ENCODE measurements at places on chromosomes 1 and 21. TPM values are rescaled to one million over a fixed set of nuclear protein-coding genes. Genes with fewer than 3 reads are reported as not detected.

DNA sequence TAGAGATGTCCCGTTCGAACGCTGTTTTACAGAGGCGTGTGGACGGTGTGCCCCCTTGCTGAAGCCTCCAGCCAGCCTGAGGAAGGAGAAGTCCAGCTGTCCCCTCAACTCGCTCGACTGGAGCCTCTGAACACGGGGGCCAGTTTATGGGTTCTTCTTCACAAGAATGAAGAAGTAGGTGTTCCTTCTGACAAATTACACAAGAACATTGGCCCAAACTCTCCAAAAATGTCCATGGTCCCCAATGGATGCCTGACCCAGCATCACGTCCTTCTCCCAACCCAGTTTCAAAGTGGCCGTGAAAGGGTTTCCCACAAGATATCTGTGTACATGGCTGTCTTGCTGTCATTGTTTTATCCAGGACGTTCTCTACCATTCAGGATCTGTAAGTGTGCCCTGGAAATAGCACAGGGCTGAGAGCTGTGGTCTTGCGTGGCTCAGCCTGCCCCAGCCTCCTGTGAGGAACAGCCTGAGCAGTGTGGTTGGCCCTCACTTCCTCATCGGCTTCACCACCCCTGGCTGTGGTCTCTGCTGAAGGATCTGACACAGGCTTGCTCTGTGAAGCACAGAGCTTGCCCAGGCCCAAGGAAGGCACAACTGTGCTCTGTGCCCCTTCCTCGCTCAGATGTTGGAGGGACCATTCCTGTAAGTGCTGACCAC lies 1.0 kb upstream of the S100B start:
- DNase-seq, result no peak

GRCh38 chr1:1759456-1760344 lies 18.6 kb downstream of the NADK start:
- DNase-seq, result no peak

GRCh38 chr1:153506386-153506785 lies 29.4 kb downstream of the S100A6 start:
- DNase-seq, result no peak

DNA sequence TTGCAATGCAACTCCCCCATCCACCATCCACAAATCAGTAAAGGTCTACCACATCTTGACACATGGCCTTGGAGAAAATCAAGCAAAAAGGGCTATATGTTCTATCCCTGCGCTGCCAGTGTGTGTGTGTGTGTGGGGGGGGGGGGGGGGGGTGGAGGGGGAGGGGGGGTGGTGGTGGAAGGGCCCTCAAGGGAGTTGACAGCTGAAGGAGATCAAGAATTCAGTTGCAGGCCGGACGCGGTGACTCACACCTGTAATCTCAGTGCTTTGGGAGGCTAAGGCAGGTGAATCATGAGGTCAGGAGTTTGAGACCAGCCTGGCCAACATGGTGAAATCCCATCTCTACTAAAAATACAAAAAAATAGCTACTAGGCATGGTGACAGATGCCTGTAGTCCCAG lies 37.6 kb upstream of the CLIC4 start:
- DNase-seq, result no peak

GRCh38 chr1:203338335-203339036 lies 12.4 kb downstream of the FMOD start:
- DNase-seq, result peak; percentile 75

DNA sequence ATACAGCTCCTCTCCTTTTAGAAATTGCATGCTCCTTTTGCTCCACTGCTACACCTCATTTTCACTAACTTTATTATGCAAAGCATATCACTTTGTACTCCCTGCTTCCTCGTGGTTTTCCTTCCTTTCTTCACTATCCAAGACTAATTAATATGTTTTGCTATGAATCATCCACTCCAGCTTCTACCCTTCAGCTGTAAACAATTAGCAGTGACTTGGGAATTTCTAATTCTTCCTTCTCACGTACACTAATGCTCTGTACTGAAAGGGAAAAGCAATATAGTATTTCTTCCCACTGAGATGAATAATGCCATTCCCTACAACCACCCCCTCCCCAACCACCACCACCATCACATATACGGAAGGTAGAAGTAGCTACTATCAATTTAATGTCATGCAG lies 1917.0 kb downstream of the MRPL39 start:
- no peak for DNase-seq

DNA sequence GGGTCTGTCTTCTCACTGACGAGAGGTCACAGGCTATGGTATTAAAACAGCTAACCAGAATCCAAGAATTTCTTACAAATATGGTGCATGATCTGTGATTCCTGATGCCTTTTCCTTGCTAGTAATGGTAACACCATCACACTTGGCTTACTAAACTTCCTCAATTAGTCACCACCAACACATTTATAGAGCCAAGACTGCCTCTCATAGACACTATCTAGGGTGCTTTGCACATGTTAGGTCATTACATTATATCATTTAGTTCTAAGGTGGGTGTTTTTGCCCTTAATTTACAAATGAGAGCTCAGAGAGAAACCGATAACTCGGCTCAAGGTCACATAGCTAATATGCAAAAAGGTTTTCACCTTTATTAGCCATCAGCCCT lies 8.7 kb downstream of the KIF21B start:
- DNase-seq, result no peak

DNA sequence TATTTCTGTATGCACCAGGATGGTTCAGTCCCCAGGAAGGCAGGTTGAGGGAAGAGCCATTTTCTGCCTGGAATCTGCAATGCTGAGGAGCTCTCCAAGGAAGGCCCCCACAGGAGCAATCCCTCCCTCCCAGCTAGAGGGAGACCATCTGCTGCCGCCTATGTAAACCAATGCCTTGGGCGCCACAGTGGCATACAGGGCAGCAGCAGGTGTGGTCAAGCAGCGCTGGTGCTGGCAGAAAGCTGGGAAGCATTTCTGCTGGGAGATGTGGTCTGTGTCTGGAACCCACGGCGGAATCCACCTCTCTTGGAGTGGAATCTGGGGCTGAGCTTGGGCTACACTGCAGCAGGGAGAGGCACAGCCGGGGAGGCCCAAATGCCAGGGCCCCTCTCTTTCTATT lies 283.3 kb downstream of the RRAGC start:
- no peak for DNase-seq

GRCh38 chr1:23461050-23461449 lies 22.9 kb downstream of the ASAP3 start:
- no peak for DNase-seq

DNA sequence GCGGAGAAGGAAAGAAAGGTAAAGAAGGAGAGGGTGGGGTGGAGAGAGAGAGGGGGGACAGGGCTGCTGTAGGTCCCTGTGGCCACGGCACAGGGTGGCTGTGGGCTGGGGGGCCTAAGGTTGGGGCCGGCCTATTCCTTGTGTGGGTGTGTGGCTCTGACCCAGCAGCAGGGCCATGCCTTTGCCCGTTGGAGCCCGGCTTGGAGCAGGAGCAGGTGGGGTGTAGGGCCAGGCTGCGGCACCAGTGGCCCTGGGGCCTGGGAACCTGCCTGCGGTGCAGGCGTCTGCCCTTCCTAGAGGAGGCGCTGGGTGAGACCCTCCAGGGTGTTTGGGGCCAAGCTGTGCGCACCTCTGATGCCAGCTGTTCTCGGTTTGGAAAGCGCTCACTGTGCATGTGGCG lies 19.7 kb upstream of the SUMO3 start:
- no peak for DNase-seq

GRCh38 chr1:33387625-33388024 lies 43.3 kb downstream of the PHC2 start:
- no peak for DNase-seq

- DNase-seq, result no peak
Measured at GRCh38 chr1:160682983-160683865, 28.4 kb downstream of the CD48 start.

GRCh38 chr1:152451254-152451653 lies 37.2 kb upstream of the CRNN start:
- DNase-seq, result no peak

- no peak for DNase-seq
Measured at GRCh38 chr1:109250454-109251276, 1.3 kb downstream of the CELSR2 start.

The LRRN2 gene
- total RNA-seq, result 8.2 TPM

The IGSF3 gene
- total RNA-seq, result 17.6 TPM

The TGFB2 gene
- total RNA-seq, result 4.3 TPM

The SPAG17 gene
- 0.39 TPM for total RNA-seq

The COL6A1 gene
- total RNA-seq, result 278 TPM

The INAVA gene
- not detected for total RNA-seq

The CLCNKB gene
- 4.6 TPM for total RNA-seq

The PINK1 gene
- total RNA-seq, result 173 TPM

The HEYL gene
- total RNA-seq, result 28.1 TPM

Measured in right atrium auricular region (tissue), 2 donors.